ENCODE measurements at places on chromosomes 5 and 9.

DNA sequence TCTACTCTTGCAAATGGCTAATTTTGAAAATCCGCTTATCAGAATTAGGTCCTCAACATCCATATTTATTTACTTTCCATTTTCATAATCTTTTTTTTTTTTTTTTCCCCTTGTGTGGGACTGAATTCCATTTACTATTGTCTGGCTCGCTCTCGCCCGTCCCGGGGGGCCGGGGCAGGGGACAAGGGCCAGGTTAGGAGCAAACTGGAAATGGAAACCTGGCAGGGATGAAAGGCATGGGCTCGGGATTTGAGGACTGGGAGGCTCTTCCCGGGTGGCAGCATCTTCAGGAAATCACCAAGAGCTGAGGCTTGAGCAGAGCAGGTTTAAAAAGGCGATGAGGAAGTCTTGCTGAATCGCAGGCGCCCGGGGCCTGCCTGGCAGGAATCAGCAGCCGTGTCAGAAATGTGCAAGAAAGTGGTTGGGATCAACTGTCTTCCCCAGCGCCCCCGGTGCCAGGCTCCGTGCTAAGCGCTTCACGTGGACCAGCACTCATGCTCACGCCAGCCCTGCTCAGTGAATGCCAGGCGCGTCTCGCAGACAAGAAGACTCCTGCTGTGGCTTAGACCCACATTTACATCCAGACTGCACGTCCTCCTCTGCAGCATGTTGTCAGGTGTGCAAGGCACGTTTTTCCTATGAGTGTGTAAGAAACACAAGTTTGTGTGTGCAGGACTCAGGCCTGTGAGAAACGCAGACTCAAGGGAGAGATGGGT, 66.3 kb upstream of the UNC5A start:
- no peak for DNase-seq

- DNase-seq, result no peak
Observed at GRCh38 chr9:87686520-87687090, 39.3 kb upstream of the CTSL start.

DNA sequence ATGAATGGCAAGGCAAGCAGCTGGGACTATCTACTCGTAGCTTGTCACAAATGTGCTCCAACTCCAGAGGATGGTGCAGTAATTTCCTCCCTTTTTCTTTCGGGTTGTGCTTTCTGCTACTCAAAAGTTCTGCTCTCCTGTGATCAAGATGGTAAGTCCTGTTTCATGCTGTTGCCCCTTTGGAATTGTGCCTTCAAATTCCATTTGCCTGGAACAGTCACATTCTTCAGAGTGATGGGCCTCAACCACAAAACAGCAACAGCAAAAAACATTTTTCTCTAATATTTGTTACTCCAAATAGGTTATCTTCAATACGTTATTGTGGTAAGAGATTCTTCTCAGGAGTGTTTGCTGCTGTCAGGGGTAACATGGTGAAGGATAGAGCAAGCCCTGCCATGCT, 209.3 kb downstream of the PALM2AKAP2 start:
- DNase-seq, result no peak

DNA sequence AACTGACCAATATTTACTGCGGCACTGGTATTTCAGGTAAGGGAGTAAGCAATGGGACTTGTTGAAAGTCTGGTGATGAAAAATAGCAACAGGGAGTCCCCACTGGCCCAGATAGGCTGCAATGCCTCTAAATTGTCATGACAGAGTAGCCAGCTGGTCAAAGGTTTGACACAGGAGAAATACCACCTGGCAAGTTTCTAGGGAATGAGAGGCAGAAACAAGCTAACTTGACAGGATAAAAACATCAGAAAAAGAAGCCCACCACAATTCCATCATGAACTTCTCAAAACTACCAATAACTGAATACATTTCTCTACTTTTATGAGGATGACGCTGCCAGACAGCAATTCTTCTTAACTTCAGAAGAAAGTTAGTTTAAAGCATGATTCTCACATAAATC, 99.8 kb downstream of the STRBP start:
- DNase-seq, result no peak

DNA sequence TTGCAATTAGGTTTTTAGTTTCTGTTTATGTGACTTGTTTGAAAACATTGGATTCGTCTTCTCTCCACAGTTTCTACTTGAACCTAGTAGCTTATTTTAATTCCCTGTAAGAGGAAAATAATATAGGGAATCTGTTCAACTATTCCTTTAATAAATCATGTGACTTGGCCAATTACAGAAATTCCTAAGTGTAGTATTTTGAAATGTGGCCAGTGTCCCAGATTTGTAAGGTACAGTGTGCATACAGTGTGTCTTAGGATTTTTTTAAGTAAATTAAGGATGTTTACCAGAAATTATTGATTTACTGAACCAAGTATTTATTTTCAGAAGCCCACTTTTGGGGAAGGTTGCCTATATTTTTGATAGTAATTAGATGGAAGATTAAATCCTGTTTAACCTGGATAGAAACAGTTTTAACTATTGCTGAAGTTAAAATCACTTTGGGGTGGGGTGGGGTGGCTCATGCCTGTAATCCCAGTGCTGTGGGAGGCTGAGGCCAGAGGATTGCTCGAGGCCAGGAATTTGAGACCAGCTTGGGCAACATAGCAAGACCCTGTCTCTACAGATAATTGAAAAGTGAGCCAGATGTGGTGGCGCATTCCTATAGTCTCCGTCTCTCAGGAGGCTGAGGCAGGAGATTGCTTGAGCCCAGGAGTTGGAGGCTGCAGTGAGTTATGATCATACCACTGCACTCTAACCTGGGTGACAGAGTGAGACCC, 36.9 kb downstream of the G3BP1 start:
- DNase-seq, result no peak

Data from stimulated activated CD8-positive, alpha-beta memory T cell treated with anti-CD3 and anti-CD28 coated beads, Interleukin-7, amount 100 ng/mL, for 1 hour (primary cell).